ENCODE measurements at places on chromosomes 6 and 20.
A peak's percentile ranks its signal among the peaks of the same experiment; 100 is the strongest.

GRCh38 chr20:8837396-8837795, 231.5 kb upstream of the PLCB4 start:
- DNase-seq = peak; percentile 96

DNA sequence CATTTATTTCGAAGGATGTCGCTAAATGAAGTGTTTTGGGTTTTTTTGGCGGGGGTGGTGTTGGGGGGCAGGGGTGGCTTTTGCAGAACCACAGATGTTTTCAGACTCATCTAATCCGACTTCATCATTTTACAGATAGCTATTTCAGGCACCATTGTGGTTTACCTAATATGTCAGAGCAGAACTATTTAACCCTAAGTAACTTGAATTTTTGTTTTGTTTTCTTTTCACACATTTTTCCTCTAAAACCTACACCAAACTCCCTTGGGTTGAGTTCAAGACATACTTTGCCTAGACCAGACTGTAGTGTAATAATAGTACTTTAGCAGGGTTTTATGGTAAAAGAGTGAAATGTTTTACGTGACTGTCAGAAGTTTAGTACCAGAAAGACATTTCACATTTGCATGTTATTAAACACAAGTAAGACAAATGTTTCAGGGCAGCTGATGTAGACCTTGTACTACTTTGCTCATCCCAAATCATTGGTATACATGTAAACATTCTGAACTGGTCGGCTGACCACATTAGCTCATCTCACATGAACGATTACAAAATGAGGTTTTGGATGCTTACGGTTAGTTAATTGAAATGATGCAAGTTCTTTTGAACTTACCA, 37.7 kb downstream of the MAP3K4 start:
- DNase-seq = peak; percentile 93

GRCh38 chr6:32406857-32407256, at the start of gene BTNL2:
Gene BTNL2, minus strand, starts transcription at chr6:32407181. Its CDS starts 58 bp downstream, at chr6:32407123.
- DNase-seq = no peak

DNA sequence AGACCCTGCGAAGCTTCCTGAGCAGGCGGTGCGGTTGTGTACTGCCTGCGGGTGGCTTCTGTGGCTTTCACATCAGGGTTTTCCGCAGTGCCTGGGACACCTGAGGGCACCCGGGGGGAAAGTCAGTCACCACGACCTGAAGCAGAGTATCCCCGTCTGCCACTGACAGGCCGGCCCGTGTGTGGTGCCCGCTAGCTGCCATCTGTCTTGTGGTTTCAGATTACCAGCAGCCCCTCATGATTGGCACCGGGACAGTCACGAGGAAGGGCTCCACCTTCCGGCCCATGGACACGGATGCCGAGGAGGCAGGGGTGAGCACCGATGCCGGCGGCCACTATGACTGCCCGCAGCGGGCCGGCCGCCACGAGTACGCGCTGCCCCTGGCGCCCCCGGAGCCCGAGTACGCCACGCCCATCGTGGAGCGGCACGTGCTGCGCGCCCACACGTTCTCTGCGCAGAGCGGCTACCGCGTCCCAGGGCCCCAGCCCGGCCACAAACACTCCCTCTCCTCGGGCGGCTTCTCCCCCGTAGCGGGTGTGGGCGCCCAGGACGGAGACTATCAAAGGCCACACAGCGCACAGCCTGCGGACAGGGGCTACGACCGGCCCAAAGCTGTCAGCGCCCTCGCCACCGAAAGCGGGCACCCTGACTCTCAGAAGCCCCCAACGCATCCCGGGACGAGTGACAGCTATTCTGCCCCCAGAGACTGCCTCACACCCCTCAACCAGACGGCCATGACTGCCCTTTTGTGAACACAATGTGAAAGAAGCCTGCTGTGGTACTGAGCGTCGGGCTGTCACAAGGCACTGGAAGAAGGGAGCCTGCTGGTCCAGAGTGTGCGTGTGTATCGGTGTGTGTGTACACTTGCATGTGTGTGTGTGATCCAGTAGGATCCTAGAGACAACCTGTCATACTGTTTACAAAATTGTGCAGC, 54.4 kb downstream of the GOPC start:
- DNase-seq = peak; percentile 70

- peak; percentile 92 for DNase-seq
Observed at GRCh38 chr6:36127462-36128016, 2.8 kb upstream of the MAPK13 start.

GRCh38 chr6:105372849-105373182, 30.1 kb downstream of the PREP start:
- DNase-seq = no peak

DNA sequence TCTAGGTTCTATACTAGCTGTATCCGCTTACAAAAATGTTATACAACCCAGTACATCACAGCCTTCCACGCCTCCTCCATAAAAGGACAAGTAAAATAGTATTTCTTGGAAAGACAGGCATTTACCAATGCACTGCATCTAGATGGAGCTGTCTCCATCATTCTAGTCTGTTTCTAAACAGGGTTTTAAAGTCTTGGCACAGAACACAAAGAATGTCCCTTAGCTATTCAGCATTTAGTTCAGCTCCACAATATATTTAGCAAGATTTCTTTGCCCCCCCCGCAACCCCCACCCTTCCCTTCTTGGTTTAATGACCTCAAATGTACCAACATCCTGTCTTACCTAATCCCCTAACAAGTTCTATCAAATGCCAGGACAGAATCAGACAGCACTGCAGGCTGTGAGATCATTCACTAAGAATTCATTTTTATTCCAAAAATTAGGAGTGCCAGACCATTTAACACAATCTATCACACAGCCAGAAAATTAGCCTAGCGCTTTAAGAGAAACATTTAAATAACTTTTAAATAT, 198.6 kb downstream of the BACH2 start:
- DNase-seq = peak; percentile 91
